ENCODE measurements at places on chromosomes 3 and 15. TPM values are rescaled to one million over a fixed set of nuclear protein-coding genes. Genes with fewer than 3 reads are reported as not detected.

MESP2 gene
- total RNA-seq: 0.41 TPM

SLITRK3 gene
- not detected for total RNA-seq

TLNRD1 gene
- 19.1 TPM for total RNA-seq

COPS2 gene
- 94.7 TPM for total RNA-seq

PPP2R3A gene
- total RNA-seq: 0.09 TPM

ADGRG7 gene
- not detected for total RNA-seq

DGKG gene
- 0.05 TPM for total RNA-seq

POTEB3 gene
- total RNA-seq: not detected

BMF gene
- total RNA-seq: 17.9 TPM

CADM2 gene
- not detected for total RNA-seq

RAD51 gene
- 53.8 TPM for total RNA-seq

CLDN11 gene
- total RNA-seq: 0.18 TPM

ZDHHC23 gene
- total RNA-seq: 2.6 TPM

CD200R1 gene
- total RNA-seq: 3.4 TPM

MEGF11 gene
- not detected for total RNA-seq

SPINK8 gene
- total RNA-seq: not detected

COL6A5 gene
- not detected for total RNA-seq

TMEM40 gene
- not detected for total RNA-seq

SAXO2 gene
- not detected for total RNA-seq
